ENCODE measurements at places on chromosomes 3 and 15.

GRCh38 chr15:45234562-45235235 is 17.3 kb upstream of the SLC28A2 start:
- no peak for DNase-seq

GRCh38 chr15:67495585-67495984 is 25.3 kb upstream of the C15orf61 start:
- peak; percentile 30 for DNase-seq

DNA sequence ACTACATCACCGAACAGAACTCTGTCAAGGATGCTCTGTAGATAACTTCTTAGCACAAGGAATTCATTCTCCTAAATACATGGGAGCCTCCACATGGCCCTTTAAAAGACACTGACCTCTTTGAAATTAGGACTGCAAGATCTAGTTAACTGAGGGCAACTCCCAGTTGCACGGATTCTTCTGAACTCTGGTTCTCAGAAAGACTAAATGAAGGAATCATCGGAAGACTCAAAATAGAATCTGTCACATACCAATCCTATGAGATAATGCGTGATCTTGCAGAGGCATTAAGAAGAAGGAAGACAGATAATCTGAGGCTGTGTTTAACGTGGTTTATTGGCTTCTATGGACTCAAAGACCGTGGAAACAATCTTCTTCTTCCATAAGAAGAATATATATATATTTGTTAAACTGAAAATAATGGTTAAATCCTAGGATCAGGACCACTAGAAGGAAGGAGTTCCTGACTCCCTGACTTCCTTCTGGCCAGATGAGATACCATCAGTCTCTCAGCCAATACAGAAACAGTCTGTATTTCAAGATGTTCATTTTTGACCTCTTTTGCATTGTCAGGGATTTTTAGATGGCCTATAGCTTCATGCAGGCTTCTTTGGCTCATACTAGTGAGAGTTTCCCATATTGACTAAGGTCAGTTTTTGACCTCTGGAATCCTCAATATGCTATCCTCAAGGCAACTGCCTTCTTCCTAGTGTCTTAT is 33.9 kb upstream of the TBC1D23 start:
- DNase-seq: peak; percentile 72

DNA sequence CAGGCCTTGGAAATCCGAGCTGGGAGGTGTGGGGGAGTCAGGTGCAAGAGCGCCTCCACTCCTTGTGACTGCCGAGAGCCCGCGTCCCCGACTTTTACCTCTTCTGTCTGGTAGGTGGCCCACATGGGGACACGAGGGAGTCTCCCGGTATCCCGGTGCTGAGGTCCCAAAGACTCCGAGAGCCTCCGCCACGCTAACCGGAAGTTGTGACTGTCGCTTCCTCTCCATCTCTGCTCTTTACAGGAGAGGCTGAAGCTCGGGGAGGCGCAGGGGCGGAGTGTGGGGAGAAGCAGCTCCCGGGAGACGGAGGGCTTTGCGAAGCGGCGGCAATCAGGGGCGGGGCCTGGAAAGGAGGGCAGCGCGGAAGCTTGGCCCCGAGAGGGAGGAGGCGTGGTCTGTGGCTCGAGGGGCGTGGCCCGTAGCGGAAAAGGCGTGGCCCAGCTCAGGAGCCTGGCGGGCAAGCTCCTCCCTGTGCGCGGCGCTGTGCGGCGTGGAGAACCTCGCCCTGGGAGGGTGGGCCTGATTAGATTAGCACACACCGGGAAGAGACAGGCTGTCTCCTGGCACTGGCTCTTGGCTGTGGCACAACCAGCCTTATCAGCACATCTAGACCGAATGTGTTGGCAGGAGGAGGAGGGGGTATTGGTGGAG is 143.9 kb downstream of the GABRB3 start:
- DNase-seq: peak; percentile 71

- DNase-seq: peak; percentile 56
Observed at GRCh38 chr15:80934761-80935221, 54.8 kb downstream of the MESD start.

DNA sequence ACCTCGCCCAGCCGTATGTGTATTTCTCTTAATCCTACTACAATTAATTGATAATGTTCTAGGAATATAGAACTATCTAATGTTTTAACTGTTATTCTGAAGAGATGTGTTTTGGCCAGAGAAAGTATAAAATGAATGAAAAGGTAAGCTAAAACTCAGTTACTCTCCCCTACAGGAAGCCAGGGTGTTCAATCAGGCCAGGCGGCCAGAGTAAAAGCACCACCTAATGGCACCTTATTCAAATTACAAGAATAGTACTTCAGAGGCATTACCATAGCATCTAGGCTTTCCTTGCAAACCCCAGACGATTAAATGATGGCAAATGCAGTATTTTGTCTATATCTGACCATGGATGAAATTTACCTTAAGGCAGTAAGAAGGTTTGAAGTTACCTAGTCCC is 10.4 kb downstream of the SLC12A8 start:
- DNase-seq: no peak

- DNase-seq: no peak
Observed at GRCh38 chr15:81572190-81572589, 198.2 kb upstream of the TMC3 start.

GRCh38 chr15:85025516-85026251 is 44.0 kb downstream of the PDE8A start:
- DNase-seq: no peak

GRCh38 chr15:72923289-72923688 is 129.0 kb upstream of the NEO1 start:
- DNase-seq: no peak

DNA sequence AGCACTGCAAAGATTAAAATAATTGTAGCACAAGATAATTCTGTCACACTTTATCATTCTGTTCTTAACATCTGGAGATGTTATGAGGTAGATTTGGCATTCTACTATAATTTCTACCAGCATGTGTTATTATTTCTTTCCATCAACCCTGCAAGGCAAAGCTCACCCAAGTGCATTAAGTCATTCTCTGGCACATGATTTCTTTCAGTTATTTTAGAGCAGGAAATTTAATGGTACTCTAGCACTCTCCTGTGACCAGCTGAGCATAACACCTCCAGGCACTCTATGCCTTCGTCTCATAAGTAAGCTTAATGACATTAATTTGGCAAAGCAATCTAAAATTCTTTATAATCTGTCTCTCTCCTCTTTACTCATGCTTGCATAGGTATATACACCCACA is 300.2 kb upstream of the GPR149 start:
- no peak for DNase-seq

DNA sequence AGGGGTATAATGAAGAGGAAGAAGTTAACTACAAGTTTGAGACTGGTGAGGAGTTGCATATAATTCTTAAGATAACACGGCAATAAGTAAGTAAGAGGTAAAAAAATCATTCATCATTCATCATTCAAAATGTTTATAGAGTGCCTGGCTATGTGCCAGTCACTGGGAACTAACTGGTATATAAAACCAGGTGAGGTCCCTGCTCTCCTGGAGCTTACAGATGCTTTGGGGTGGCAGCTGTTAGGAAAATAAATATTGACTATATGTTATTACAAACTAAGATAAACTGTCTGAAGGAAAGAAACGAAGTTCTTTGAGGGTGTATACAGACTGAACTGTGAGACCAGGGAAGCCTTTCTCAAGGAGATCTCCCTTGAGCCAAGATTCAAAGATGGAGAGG is 2.9 kb downstream of the CASR start:
- no peak for DNase-seq

DNA sequence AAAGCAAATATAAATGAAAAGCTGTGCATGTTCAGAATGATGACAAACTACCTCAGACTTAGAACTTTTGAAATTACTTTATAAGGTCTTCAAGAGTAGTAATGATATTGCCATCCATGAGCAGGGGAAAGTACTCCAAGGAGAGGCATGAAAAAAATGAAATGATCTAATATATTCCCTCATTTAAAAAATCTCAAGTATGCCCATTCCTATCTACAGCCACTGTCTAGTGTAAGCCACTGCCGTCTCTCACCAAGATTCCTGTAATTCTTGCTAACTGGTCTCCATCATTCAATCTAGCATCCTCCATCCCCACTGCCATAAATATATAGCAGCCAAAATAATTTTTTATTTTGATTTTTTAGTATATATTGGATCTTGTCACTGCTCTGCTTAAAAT is 258.8 kb downstream of the PLOD2 start:
- DNase-seq: peak; percentile 51

GRCh38 chr15:29678504-29679034 is 143.7 kb downstream of the TJP1 start:
- no peak for DNase-seq

DNA sequence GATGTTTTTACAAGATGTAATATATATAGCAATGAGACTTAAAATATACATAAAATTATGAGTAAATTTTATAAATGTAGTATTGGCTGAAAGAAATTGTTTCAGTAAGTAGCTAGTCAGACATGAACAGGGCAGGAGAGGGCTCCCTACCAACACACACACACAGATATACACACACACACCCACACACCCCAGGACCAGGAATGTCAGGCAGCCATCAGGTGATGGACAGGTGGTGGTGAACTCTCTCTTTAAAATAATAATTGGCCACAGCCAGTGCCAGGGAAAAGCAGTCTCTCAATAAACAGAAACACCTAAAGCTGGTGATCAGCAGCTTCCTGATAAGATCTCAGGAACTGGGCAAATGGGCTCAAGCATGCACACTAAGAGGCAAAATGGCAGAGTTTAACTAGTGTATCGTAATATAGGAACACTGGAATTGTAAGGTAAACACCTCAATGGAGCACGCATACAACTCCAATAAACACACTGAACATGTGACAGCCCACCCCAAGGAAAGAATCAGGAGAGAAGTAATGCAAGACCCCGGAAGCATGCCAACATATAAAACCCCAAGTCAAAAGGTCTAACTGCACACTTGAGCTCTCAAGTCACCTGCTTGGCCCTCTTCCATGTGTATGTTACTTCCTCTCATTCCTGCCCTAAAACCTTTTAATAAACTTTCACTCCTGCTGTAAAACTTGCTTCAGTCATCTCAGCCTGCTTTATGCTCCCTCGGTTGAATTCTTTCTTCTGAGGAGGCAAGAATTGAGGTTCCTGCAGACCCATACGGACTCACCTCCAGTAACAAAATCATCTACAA is 1034.1 kb upstream of the SEMA6D start:
- DNase-seq: no peak

DNA sequence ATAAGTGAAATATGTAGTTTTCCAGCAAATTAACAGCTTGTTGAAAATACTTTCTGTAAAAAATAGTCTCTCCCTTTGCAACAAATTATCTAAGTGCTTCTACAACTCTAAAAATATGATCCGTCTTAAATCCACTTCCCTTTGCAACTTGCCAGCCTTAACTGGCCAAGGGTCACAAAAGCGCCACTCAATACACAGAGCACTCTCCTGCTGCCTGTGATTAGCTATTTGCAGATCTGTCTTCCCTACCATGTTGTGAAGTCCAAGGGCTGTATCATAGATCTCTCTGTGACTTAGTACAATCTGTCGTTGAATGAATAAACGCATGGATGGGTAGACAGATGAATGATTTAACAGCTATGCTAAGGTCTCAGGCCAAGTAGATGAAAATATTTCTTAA is 76.2 kb downstream of the ITGB5 start:
- no peak for DNase-seq

- DNase-seq: peak; percentile 98
Observed at GRCh38 chr3:29065211-29065785, 215.6 kb upstream of the RBMS3 start.

GRCh38 chr3:158768361-158768787 is 33.5 kb upstream of the MFSD1 start:
- DNase-seq: peak; percentile 42

DNA sequence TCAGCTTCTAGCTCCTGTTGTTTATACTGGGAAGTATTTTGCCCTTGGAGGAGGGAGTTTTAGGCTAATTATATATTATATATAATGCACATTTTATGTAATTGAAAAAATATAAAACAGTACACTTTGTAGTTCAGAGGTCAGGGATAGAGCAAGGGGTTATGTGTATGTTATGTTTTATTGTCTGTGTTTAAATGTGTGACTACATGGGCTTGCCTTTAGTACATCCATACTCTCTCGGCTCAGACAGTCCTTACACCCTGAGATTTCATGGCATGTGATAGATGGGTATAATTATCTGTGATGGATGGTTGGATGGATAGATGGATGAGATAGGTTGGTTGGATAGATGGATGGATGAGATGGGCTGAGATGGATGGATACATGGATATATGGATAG is 17.4 kb upstream of the ST3GAL6 start:
- no peak for DNase-seq

DNA sequence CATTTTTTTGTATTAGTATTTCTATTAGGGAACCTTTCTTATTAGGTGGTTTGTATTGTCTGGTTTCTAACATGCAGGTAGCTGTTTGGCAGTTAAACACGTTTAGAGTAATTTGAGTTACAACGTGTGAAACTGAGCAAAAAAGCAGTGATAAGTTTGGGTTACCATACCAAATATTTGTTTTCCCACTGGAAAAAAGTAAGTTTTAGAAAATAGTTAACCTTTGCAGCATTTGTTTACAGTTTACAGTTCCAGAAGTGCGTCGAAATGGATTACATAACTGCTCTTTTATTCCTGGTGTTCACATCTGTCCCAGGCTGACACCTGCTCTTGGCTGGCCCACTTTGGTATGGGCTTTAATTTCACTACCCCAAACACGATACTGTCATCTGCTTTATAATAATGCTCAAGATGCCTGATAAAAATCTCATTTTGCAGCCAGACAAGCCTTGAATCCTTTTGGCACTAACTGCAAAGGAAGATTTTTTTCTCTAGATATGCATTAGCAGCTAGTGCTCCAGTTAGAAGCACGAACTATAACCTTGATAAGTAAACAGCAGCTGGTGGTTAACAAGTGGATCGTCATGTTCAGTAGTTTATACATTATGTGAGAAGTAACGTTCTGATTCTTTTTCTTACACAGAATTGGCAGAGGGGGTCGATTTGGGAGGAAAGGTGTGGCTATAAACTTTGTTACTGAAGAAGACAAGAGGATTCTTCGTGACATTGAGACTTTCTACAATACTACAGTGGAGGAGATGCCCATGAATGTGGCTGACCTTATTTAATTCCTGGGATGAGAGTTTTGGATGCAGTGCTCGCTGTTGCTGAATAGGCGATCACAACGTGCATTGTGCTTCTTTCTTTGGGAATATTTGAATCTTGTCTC is 5.3 kb downstream of the EIF4A2 start:
- no peak for DNase-seq

GRCh38 chr15:29064290-29064689 is 178.5 kb downstream of the APBA2 start:
- DNase-seq: no peak

GRCh38 chr3:66816090-66816761 is 181.9 kb upstream of the KBTBD8 start:
- peak; percentile 70 for DNase-seq

DNA sequence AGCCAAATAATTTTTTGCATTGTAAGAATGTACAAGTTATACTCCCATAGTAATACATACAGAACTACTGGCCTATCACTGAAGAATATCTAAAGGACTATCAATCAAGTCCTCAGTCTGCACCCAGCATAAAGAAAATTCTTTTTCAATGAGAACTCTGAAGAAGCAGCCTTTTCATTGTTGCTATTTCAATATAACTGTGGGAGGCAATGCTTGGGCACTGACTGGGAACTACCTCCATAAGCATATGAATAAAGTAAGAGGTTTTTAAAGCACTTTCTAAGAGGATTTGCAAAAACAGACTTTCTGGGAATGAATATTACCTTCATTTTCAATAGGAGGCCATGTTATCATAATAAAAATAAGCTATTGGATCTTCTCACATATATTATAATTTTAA is 24.6 kb upstream of the NECTIN3 start:
- no peak for DNase-seq

All from AG10803 (cell line).